ENCODE measurements at places on chromosomes 6 and 20.
A peak's percentile ranks its signal among the peaks of the same experiment; 100 is the strongest.

- H3K4me1 ChIP-seq, result peaks cover 11% of the 10 kb centered on the region
- no peak overlapping the region for H3K27ac ChIP-seq
- peak; percentile 22 for DNase-seq
- H3K36me3 ChIP-seq, result peaks cover 4% of the 10 kb centered on the region
- no peak overlapping the region for H3K4me3 ChIP-seq
- H3K27me3 ChIP-seq, result no peaks in the 10 kb centered on the region
Observed at GRCh38 chr6:125906158-125906998, 50.2 kb upstream of the HINT3 start.

DNA sequence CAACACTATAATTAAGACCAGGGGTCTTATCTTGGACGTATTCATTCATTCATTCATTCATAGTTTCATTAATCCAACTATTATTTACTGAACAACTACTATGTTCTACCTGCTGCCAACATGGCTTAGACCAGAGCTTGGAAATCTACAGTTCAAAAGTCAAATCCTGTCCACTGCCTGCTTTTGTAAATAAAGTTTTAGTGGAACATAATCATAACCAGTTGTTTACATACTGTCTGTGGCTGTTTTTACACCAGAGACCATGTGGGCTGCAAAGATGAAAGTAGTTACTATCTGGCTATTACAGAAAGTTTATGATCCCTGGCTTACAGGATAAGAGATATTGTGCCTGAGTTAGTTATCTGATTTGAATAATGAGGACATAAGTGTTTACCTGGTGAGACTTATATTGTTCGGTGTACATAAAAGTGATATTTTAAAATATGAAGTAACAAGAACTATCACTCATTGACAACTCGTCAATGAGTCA is 567.7 kb downstream of the TFAP2B start:
- no peak for DNase-seq
- no peaks in the 10 kb centered on the region for H3K4me1 ChIP-seq
- H3K27ac ChIP-seq, result no peak overlapping the region
- H3K36me3 ChIP-seq, result no peaks in the 10 kb centered on the region
- H3K27me3 ChIP-seq, result no peaks in the 10 kb centered on the region

GRCh38 chr6:160386869-160387530 is 38.8 kb downstream of the SLC22A3 start:
- H3K4me1 ChIP-seq, result no peaks in the 10 kb centered on the region
- H3K36me3 ChIP-seq, result no peaks in the 10 kb centered on the region
- H3K27me3 ChIP-seq, result no peaks in the 10 kb centered on the region
- H3K27ac ChIP-seq, result no peak overlapping the region
- DNase-seq, result no peak
- H3K4me3 ChIP-seq, result no peak overlapping the region

GRCh38 chr6:20704325-20705025 is 170.2 kb downstream of the CDKAL1 start:
- DNase-seq, result no peak
- H3K36me3 ChIP-seq, result no peaks in the 10 kb centered on the region
- H3K27me3 ChIP-seq, result no peaks in the 10 kb centered on the region
- H3K4me1 ChIP-seq, result no peaks in the 10 kb centered on the region
- no peak overlapping the region for H3K4me3 ChIP-seq

- no peak overlapping the region for H3K27ac ChIP-seq
- no peak for DNase-seq
- no peaks in the 10 kb centered on the region for H3K4me1 ChIP-seq
- no peaks in the 10 kb centered on the region for H3K27me3 ChIP-seq
- H3K36me3 ChIP-seq, result no peaks in the 10 kb centered on the region
- no peak overlapping the region for H3K4me3 ChIP-seq
Observed at GRCh38 chr6:75421316-75422023, 72.1 kb downstream of the FILIP1 start.

DNA sequence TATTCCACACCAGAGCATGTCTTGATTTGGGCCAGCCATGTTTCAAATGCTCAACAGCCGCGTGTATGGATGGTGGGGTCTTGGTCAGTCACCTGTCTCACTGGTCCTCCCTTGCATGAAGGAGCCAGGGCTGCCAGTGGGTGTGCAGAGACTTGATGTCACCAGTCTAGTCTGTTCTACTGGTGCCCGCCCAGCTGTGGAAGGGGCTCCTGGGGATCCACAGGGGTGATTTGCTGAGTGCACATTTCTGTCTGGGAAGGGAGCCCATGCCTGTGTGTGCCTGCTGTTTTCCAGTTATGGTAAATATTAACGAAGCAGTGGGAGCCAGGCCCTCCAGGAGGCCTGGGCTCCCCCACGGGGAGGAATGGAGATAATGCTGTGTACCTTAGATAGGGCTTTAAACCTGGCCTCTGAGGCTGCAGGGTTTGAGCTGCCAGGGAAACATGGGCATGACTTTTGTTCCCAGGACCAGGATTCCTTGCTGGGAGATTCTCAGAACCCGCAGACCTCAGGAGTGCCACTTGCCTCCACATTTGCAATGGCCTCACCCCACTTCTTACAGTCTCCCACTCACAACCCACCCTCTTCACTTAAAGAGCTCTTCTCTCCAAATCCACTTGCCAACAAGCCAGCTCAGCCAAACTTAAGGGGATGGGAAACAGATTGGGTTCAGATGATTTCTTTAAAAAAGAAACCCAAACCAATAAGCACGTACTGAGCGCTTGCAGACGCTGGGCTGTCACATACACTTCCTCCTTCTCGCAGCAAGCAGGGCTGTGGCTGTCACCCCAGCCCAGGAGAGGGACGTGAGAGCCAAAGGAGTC is 54.1 kb downstream of the VEGFA start:
- H3K36me3 ChIP-seq, result no peaks in the 10 kb centered on the region
- H3K27ac ChIP-seq, result no peak overlapping the region
- no peaks in the 10 kb centered on the region for H3K27me3 ChIP-seq
- DNase-seq, result no peak

GRCh38 chr6:139376604-139377218 is 2.3 kb upstream of the CITED2 start:
- peaks cover 13% of the 10 kb centered on the region for H3K4me1 ChIP-seq
- no peak overlapping the region for H3K27ac ChIP-seq
- DNase-seq, result no peak
- no peaks in the 10 kb centered on the region for H3K36me3 ChIP-seq

DNA sequence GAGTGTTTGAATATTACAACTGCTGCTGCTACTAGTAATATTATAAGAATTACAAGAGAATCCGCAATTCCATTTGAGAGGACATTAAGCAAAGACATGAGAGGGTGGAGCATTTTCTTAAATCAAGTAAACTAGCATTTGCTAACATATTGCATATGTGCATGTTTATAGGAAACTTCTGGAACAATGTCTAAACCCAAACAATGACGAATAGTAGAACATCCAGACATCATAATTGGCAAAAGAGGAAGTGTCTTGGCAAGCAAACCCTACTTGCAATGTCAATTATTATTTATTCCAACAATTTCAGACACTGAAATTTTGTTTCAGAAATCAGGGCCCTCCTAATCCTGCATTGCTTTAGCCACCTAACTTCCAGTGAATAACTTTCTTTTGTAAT is 1155.3 kb upstream of the GJE1 start:
- no peaks in the 10 kb centered on the region for H3K27me3 ChIP-seq
- DNase-seq, result no peak
- H3K27ac ChIP-seq, result no peak overlapping the region
- no peaks in the 10 kb centered on the region for H3K4me1 ChIP-seq
- H3K36me3 ChIP-seq, result no peaks in the 10 kb centered on the region
- no peak overlapping the region for H3K4me3 ChIP-seq

GRCh38 chr20:2152317-2152716 is 50.7 kb downstream of the STK35 start:
- H3K27me3 ChIP-seq, result no peaks in the 10 kb centered on the region
- H3K36me3 ChIP-seq, result no peaks in the 10 kb centered on the region
- no peak overlapping the region for H3K27ac ChIP-seq
- no peak overlapping the region for H3K4me3 ChIP-seq

GRCh38 chr20:19761326-19761725 is 3.3 kb downstream of the RIN2 start:
- H3K4me1 ChIP-seq, result no peaks in the 10 kb centered on the region
- H3K27me3 ChIP-seq, result no peaks in the 10 kb centered on the region
- no peak overlapping the region for H3K4me3 ChIP-seq
- no peak overlapping the region for H3K27ac ChIP-seq
- DNase-seq, result no peak
- no peaks in the 10 kb centered on the region for H3K36me3 ChIP-seq

DNA sequence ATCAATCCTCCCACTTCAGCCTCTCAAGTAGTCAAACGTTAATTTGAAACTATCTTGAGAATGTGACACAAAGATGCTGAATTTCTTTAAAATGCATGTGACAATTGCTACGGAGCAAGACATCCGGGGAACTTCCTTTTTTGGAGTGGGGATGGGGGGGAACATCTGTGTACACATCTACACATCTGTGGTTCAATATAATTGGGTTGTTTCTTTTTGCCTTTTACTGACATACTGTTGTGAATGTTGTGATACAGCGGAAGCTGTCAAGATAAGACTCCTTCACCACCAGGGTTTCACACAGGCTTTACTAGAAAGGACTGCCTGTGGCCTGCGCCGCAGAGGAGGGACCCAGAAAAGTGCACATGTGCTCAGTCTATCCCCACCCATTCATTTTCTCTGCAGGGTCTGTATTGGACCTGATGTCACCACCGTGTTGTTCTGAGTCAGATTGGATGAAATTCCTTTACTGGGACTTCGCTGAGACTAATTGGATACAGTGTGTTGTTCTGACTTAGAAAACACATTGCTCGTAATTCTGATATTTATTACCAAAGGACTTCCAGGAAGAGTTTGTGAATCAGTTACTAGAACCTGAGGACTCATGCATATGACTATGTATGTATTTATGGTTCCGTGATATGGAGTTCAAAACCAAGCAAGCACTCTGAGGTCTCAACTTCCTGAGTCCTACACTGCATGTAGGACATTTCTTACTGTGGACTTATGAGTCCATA is 98.7 kb upstream of the SGK1 start:
- no peaks in the 10 kb centered on the region for H3K27me3 ChIP-seq
- H3K4me3 ChIP-seq, result no peak overlapping the region
- no peaks in the 10 kb centered on the region for H3K4me1 ChIP-seq
- no peak overlapping the region for H3K27ac ChIP-seq
- no peak for DNase-seq
- no peaks in the 10 kb centered on the region for H3K36me3 ChIP-seq

DNA sequence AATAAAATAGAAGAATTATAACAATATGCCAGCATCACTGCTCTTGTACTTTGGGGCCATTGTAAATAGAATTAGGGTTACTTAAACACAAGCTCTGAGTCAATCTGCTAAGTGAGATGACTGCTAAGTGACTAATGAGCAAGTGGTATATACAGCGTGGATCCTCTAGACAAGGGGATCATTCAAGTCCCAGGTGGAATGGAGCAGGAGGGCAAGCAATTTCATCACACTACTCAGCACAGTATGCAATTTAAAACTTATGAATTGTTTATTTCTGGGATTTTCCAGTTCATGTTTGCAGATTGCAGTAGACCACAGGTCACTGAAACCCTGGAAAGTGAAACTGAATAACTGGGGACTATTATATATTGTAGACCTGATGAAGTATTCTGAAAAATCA is 235.3 kb downstream of the BTBD3 start:
- no peaks in the 10 kb centered on the region for H3K27me3 ChIP-seq
- no peaks in the 10 kb centered on the region for H3K36me3 ChIP-seq
- H3K4me3 ChIP-seq, result no peak overlapping the region
- DNase-seq, result no peak
- no peaks in the 10 kb centered on the region for H3K4me1 ChIP-seq

GRCh38 chr6:151351731-151352130 is 39.6 kb downstream of the ZBTB2 start:
- peaks cover 13% of the 10 kb centered on the region for H3K4me1 ChIP-seq
- no peaks in the 10 kb centered on the region for H3K27me3 ChIP-seq
- no peak overlapping the region for H3K27ac ChIP-seq
- H3K4me3 ChIP-seq, result no peak overlapping the region
- DNase-seq, result no peak

Data from CD4-positive, alpha-beta memory T cell (primary cell).